ENCODE measurements at places on chromosomes 5 and 9.

DNA sequence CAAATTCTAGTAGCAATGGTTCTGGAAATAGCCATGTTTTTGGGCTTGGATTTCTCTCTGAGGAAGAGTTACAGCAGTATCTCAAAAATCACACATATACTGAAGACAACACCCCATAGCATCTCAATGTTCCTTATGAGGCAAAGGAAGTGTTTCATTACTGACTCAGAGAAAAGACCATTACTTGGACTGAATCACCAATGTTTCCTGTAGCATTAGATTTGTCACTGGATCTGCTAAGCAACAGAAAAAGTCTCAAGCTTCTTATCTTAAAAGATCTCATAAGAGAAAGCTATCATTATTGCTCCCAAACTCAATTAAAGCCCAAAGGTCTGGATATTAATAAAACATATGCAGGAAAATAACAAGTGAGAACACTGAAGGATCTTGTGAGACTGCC lies 272.4 kb downstream of the ADAMTS6 start:
- DNase-seq, result no peak

GRCh38 chr9:26891726-26892125 lies 876 bp downstream of the CAAP1 start:
- no peak for DNase-seq

DNA sequence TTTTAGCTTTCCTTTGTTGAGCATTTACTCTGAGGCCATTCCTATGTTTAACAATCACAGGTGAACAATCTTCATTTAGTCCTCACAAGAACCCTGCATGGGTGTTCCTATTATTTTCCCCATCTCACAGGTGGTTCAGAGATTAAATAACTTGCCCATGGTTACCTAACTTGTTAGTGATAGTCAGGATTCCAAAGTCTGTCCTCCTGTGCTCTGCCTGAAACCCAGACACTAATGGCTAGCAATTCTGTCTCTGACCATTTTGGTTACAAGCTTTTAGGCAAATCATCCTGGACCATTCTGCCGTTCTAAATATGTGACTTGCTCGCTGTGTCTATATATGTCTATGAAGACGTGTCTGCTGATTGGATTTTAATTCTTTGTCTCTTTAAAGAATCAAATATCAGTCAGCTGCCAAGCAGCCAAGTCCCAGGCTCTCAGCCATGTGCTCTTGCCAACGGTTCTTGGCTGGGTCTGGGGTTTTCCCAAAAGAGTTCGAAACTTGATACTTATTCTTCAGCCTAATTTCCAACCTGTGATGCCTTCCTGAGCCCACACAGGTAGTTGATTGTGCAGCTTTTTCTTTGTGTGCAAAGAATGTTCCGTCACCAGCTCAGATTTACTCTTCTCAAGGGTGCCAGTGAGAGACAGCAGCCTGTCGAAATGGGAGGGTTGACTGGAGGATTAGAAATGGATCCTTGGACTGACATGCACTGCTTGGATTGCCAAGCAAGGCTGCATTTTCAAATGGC lies 121.7 kb downstream of the NREP start:
- no peak for DNase-seq

DNA sequence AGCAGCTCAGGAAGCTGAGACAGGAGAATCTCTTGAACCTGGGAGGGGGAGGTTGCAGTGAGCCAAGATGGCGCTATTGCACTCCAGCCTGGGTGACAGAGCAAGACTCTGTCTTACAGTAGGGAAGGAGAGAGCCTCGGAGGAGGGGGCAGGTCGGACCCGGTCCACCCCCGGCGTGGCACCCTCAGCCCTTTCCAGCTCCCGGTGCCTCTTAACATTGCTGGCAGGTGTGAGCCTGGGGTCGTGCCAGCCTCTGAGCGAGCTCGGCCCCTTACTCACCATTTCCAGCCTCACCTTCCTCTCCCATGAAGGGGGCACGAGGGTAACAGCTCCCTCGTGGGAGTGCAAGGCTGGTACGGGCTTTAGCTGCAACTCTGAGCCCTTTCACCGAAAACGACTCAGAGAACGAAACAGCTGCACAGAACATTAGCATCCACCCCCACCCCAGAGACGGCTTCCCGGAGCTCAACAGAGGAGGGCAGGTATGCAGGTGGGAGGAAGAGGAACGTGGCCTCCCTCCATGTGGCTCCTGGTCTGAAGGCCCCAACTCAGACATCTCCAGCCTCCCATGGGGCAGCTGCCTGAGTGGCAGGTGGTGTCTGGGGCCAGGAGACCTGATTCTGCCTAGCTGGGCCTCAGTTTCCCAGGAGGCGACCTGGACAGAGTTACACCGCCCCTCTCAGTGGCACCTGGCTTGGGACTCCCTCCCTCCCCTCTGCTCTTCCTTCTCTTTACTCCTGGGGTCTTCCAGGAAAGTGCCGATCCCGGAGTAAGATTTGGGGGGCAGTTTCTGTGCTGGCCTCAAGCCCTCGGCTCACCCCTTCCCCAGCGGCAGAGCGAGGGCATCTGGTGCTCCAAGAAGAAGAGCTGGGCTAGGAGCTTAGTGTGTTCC lies 28.5 kb upstream of the ABO start:
- no peak for DNase-seq

GRCh38 chr5:122073018-122073417 lies 5.0 kb downstream of the LOX start:
- DNase-seq, result no peak

DNA sequence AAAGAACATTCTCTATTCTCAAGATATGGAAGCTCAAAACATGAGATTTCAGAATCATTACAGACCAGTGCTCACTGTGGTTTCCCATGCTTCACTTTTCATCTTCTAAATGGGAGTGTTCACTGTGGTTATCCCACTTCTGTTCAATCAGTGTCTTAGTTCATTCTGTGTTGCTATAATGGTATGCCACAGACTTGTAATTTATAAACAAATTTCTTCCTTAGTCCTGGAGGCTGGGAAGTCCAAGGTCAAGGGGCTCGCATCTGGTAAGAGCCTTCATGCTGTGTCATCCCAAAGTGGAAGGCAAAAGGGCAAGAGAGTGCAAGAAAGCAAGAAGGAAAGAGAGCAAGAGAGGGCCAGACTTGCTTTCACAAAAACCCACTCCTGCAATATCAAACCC lies 146.3 kb downstream of the TTC39B start:
- DNase-seq, result no peak

DNA sequence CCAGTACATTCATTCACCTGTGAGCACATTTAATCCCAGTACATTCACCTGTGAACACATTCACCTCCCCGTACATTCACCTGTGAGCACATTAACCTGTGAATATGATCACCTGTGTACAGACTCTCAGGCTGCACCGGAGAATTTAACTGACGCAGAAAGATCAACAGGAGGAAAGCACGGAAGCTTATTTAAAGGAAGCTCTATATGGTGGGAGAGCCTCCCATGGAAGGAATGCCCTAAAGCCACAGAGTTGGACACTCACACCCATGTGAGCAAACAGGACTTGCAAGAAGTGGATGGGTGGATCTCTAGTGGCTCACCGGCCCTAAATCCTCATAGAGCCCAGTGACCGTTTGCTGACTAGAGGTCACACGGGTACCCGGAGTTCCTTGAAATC lies 38.2 kb downstream of the TRIP13 start:
- DNase-seq, result no peak

DNA sequence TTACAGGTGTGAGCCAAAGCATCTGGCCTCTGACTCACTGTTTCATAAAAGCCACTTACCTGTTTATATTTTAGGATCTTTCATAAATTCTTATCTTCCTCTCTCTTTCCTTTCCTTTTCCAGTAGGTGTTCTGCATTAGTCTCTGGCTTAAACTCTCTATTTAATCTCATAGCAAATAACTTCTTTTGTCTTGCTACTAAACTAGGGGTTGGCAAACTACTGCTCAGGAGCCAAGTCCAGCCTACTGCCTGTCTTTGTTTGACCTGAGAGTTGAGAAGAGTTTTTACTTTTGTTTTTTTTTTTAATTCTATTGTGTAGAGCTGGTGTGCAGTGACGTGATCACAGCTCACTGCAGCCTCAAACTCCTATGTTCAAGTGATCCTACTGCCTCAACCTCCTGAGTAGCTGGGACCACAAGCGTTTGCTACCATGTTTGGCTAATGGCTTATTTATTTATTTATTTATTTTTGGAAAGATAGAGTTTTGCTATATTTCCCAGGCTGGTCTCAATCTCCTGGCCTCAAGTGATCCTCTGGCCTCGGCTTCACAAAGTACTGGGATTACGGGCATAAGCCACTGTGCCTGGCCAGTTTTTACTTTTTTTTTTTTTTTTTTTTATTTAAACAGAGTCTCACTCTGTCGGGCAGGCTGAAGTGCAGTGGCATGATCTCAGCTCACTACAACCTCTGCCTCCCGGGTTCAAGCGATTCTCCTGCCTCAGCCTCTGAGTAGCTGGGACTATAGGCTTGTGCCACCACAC lies 5.4 kb upstream of the NDFIP1 start:
- DNase-seq, result no peak

GRCh38 chr5:4207486-4207885 lies 611.9 kb downstream of the IRX1 start:
- DNase-seq, result no peak

DNA sequence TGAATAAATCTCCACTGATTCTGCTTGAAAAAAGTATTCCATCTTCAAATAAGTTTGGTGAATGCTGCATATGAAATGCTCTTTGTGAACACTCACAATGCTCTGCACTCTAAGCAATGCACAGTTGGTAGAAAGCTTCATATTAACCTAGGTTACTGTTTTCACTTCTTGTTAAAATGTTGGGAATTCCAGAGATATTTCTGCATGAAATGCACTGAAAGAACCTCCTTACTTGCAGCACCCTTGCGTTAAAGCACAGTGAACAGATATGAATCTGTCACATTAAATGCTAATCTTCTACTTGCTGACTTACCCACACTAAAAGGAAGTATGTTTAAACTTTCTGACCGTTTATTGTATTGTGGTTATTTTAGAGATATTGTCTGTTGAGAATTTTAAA lies 584.1 kb upstream of the NUDT12 start:
- no peak for DNase-seq

GRCh38 chr9:33315371-33315770 lies 25.1 kb downstream of the NFX1 start:
- no peak for DNase-seq

- DNase-seq, result no peak
Observed at GRCh38 chr5:165334201-165334600, 1828.8 kb downstream of the MAT2B start.

DNA sequence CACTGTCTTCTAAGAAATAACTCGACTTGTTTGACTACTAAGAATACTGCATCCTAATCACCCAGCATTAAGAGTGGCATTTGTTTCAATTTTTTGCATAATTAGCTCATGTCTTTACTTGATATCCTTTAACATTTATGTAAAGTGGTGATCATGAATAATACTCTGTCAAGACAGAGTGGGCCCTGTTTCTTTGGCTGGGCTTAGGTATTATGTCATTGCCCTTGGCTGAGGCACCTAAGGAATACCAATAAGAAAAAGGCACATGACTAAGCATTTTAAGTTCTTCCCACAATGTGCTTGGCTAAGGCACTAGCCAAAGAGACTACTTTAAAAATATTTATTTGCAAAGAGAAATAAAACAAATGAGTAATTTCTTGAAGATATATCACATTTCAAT lies 308.1 kb downstream of the CTNND2 start:
- no peak for DNase-seq

GRCh38 chr9:116318468-116319374 lies 165.1 kb downstream of the PAPPA start:
- no peak for DNase-seq

DNA sequence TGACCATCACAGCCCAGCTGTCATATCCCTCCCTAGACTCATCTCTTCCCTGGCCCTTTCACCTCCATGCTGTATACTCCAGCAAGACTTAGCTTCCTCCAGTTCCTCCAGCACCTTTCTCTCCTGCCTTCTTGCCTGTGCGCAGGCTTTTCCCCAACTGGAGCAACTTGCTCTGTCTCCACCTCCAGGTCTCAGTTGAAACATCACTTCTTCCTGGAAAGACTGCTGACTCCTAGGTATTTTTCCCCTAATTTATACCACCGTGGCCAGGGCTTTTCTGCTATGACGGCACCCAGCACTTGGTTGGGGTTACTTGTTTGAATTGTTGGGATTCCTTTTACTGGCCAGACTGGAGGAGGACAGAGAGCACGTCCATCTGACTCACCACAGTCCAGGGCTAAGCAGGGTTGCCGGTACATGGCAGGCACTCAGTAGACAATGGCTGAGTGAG lies 67.5 kb downstream of the KCNIP1 start:
- no peak for DNase-seq

DNA sequence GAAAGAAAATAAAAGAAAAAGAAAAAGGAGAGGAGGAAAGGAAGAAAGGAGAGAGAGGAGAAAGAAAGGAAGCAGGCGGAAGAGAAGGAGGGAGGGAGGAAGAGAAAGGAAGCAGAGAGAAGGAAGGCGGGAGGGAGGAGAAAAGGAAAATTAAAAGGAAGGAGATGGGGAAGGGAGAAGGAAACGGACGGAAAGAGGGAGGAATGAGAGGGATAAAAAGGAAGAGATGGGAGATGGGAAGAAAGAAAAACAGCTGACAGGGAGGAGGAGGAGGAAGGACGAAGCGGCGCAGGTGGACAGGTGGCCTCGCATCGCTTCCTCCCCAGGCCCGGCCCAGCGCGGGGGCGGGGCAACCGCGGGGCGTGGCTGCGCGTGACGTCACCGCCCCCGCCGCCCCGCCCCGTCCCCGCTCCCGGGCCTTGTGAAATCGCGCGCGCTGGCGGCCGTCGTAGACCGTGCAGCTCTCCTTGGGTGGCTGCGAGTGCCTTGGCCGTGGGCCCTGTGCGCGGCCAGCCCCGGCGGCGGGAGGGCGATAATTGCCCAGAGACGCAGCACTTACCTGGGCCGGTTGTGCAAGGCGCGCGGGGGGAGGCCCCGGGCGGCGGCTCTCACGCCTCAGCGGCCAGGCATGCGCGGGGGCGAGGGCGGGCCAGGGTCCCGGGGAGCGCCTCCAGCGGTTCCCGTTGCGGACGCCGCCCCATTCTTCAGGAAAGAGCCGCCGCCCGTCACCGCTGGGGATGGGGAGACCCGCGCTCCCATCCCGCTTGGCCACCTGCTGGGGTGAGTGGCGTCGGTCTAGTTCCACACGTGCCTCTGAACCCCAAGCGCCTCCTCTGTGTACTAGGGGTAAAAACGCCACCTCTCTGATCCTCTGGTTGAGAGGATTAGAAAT lies 49.6 kb upstream of the FOXE1 start:
- peak; percentile 79 for DNase-seq

GRCh38 chr5:98624145-98624880 lies 149.2 kb upstream of the RGMB start:
- DNase-seq, result no peak

- no peak for DNase-seq
Observed at GRCh38 chr5:78653031-78653430, 4.5 kb upstream of the LHFPL2 start.

- no peak for DNase-seq
Observed at GRCh38 chr5:74141053-74141452, 499.5 kb downstream of the ENC1 start.

GRCh38 chr5:39624890-39625289 lies 200.1 kb upstream of the DAB2 start:
- DNase-seq, result no peak

GRCh38 chr5:165228184-165228583 lies 1722.8 kb downstream of the MAT2B start:
- DNase-seq, result no peak

DNA sequence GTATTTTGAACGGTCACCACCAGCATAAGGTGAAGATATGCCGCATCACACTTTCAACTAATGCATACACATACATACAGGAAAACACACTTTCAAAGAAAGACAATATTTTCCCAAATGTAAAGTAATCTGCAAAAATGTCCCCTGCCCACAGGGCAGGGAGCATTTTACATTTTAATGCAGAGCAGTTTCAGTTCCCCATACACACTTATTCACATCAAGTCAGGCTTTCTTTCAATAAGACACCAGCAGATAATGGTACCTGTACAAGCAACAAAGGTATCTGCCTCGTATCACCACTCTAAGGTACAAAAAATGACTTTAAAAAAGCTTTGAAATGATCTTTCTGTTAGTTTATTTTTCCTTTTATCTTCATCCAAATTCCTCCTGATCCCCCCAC lies 247.1 kb upstream of the CCNG1 start:
- DNase-seq, result no peak
